ENCODE measurements at places on chromosomes 11 and 22.

- DNase-seq, result no peak
These were observed 11.8 kb downstream of the RCOR2 start for GRCh38 chr11:63905179-63905578.

DNA sequence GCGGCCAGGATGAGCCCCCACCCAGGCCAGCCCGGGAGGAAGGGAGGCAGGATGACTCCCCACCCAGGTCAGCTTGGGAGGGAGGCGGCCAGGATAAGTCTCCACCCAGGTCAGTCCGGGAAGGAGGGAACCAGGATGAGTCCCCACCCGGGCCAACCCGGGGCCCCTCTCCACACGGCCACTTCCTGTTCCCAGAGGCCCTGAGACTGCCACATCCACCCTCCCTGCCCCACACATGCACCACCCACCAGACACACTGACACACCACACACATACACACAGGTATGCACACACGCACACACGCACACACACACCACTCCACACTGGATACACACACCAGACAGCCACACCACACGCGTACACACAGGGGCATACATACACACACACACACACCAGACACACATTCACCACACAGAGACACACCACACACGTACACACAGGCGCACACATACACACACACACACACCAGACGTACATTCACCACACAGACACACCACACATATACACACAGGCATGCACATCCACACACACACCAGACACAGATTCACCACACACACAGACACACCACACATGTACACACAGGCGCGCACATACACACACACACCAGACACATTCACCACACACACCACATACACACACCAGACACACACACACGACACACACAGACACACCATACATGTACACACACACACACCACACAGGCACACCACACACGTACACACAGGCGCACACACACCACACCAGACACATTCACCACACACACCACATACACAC is 84.9 kb upstream of the PRR5 start:
- DNase-seq, result no peak

DNA sequence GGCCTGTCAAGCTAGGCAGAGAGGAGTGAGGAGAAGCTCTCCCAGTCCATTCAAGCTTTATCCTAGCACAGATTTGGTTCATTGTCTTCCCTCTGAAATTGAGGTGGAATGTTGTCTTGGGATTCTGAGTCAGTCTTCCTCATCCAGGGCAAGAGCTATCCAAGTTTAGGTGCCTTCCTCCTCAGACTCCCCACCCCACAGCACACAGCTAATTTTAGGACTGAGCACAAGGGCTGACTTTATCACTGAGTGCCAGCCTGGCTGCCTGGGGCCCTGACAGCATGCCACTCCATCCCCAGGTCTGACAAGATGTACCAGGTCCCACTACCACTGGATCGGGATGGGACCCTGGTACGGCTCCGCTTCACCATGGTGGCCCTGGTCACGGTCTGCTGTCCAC is 2.6 kb downstream of the PGAP2 start:
- DNase-seq, result no peak

- DNase-seq, result no peak
These were observed 10.5 kb downstream of the COMMD9 start for GRCh38 chr11:36278531-36279282.

DNA sequence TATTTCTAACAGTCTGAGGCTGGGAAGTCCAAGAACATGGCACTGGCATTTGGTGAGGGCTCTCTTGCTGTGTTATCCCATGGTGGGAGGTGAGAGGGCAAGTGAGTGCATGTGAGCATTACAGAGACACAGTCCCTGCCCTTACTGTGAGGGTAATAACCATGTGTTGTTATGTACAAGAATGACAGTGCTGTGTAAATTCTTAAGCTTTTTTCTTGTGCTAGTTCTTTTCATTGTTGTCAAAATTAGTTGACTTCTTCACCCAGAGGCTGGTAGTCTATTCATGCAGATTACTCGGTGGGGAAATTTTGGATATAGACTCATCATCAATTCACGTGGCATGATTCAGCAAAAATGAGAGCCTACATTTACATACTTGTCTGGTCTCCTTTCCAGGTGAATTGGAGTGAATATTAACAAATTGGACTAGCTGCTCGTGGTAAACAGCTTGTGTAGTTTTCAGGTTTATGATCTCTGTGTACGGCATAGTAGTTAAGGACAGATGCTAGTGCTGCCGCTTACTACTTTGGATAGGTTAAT is 49.3 kb downstream of the ATXN10 start:
- no peak for DNase-seq

DNA sequence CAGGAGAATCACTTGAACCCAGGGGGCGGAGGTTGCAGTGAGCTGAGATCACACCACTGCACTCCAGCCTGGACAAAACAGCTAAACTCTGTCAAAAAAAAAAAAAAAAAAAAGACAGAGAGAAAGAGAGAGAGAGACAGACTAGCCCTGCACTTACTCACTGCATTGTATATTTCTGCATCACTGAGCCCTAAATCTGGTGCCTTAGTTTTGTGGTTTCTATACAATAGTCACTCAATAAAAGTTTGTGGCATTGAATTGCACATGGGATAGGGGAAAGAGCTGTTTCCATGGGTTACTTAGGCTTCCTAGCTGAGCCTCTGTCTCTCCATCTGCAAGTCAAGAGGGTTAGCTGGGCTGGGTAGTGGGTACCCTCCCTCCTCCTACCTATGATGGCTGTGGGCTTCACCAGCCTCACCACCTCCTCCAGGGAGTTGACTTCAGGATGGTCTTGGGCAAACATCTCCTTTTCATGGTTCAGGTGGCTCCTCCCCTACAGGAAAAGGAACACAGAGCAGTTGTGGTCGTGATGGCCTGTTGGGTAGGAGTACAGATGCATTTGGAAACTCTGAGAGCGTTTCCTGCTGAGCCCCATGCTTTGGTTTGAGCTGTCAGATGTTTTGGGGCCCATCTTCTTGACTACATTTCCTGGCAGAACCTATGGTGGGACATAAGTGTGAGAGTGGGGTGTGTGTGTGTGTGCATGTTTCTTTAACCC is 73.2 kb downstream of the CCDC81 start:
- no peak for DNase-seq

DNA sequence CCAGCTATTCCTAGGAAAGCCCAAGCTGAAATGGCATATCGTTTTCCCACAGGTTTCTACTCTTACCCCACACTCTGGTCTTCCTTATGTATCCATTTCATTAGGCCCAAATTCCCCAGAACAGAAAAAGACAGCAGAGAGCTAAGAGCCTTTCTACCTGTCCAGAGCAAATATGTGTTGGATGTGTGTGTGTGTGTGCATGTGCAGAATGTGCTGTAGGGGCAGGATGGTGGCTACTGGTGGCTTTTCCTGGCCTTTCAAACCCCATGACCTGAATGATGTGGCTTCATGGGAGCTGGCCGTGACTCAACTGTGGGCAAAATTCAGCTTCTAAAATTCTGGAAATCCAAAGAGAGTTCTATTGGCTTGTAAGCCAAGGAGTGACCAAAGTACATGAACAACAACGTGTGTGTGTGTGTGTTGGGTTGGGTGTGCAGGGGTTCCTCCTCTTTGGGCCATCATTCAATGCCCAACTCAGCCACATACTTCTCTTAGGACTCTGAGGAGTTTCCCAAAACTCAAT is 421.4 kb upstream of the CADM1 start:
- no peak for DNase-seq

- DNase-seq, result no peak
These were observed 4.8 kb downstream of the CLCF1 start for GRCh38 chr11:67368621-67369020.

- no peak for DNase-seq
These were observed 26.1 kb upstream of the CABP7 start for GRCh38 chr22:29693671-29694070.

DNA sequence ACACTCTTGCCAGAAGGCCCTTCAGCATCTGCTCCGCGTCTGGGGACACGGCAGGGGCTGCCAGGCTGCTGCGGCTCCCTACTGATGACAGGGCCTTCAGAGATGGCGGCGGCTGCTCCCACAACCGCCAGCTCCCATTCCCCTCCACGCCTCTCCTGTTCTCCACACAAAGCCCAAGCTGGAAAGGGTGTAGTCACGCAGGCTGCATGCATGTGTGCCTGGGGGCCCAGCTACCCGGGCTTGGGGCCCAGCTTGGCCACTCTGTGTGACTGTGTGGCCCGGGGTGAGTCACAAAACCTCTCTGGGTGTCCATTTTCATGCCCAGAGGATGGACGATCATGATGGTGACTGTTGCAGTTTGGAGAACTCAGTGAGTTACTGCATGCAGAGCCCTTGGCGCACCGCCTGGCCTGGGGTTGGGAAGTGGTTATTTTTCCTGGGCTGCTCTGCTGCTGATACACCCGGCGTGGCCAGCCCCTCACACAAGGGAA is 31.7 kb upstream of the PARVB start:
- no peak for DNase-seq

- no peak for DNase-seq
These were observed 53.3 kb downstream of the MED15 start for GRCh38 chr22:20560716-20561115.

DNA sequence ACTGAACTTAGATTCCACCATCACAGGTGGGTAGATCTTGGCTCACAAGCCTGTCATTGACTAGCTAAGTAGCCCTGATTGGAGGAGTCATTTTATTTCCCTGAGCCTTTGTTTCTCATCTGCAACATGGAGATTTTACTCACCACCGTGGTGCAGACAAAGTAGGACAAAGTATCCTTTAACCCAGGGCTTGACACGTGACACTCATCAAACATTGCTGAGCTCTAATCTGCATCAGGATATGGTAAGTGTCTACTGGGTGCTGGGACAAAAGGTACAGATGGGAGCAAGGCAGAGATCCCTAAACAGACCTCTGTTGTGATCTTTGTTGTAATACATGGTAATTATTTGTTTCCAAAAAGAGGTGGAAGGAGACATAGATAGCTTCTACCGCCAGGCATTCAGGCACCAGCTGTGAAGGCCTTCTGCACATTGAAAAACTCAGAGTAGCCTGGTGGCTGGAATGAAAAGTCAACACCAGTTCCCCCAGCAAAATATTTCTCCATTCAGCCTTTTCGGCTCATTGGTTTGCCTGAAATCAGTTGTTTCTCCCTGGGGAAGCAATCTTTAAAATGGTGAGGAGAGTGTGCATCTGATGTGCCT is 18.3 kb upstream of the MICAL2 start:
- no peak for DNase-seq

DNA sequence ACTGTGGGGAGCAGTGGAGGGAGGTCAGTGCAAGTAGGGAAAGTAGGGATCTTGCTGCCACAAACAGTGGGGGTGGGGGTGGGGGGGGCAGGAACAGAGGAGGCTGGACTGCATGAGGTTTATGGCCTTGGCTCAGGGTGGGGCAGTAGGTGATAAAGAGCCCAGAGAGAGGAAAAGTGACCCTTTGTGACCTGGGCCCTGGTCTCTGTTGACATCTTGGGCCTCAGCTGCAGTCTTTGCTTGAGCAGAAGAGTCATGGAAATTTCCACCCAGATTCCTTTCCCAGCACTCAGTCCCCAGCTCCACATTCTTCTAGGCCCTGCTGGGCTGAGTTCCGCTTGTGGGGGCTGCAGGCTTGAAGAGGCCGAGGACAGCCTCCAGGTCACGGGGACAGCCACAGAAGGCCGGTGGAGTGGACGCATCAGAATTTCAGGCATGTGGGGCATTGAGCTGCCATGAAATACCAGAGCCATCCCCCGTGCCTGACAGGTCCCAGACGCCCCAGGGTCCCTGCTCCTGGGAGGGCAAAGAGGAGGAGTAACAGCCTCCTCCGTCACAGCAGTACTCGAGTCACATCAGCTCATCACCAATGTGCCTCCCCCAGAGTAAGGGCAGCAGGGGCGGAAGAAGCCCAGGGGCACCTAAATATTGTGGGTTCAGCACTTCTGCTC is 9.7 kb upstream of the MALAT1 start:
- DNase-seq, result no peak

DNA sequence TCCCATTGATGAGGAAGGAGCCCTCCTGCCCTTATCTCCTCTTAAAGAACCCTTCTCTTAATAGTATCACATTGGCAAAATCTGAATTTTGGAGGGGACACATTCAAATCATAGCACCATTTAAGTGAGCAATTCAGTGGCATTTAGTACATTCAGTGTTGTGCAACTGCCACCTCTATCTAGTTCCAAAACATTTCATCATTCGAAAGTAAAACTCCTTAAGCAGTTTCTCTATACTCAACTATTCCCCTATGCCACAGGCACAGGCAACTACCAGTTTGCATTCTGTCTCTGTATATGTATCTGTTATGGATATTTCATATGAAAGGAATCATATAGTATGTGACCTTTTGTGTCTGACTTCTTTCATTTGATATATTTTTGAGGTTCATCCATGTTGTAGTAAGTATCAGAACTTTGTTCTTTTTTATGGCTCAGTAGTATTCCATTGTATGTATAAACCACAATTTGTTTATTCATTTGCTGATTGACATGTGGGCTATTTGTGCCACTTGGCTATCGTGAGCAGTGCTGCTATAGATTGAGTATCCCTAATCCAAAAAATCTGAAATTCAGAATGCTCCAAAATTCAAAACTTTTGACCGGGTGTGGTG is 22.9 kb downstream of the FAR1 start:
- no peak for DNase-seq

DNA sequence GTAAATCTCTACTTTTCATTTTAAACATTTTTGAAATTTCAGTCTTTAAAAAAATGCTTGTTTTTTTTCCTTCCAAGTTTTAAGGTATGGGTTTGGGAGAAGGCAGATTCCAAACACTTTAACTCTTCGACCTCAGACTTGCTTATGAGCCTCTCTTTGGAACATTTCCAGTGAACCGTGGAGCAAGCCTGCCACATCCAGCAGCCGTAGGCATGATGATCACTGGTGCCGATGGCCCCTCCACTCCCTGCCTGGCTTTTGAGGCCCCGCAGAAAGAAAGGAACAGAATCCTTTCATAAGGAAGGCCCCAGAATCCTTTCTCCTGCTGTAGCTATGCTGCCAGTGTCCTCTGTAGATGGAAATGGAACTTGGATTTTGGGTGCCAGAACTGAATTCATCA is 50.7 kb downstream of the BMAL1 start:
- DNase-seq, result no peak

DNA sequence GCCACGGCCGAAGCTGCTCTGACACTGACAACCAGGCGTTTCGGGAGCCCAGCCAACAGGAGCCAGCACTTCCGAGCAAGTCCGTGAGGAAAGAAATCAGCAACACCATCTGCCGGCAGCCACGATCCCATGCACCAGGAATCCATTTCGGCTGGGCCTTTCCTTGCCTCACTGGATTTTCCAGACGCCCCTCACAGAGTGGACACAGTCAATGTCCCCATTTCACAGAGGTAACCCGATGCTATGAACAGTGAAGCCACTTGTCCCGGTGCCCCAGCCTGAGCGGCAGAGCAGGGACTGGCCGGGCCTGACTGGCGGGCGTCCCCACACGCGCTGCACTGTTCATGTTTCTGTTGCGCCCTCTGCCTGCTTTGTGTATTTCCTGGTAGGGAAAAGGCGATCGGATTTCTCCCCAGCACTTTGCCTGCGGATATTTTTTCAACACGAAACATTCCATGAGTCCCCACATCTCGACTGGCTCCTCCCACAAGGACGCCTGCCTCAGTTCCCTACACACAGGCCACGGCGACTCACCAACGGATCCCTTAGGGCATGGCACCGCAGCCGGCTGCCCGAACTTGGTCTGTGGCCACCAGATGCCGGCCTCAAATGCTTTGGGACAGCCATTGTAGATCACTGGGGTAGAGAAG is 55.3 kb downstream of the TRMU start:
- DNase-seq, result no peak

GRCh38 chr22:30204742-30205111 is 41.8 kb downstream of the LIF start:
- DNase-seq, result peak; percentile 13
